KG1 (cell line): ENCODE measurements at places on chromosomes 1 and 21.
A peak's percentile ranks its signal among the peaks of the same experiment; 100 is the strongest.

DNA sequence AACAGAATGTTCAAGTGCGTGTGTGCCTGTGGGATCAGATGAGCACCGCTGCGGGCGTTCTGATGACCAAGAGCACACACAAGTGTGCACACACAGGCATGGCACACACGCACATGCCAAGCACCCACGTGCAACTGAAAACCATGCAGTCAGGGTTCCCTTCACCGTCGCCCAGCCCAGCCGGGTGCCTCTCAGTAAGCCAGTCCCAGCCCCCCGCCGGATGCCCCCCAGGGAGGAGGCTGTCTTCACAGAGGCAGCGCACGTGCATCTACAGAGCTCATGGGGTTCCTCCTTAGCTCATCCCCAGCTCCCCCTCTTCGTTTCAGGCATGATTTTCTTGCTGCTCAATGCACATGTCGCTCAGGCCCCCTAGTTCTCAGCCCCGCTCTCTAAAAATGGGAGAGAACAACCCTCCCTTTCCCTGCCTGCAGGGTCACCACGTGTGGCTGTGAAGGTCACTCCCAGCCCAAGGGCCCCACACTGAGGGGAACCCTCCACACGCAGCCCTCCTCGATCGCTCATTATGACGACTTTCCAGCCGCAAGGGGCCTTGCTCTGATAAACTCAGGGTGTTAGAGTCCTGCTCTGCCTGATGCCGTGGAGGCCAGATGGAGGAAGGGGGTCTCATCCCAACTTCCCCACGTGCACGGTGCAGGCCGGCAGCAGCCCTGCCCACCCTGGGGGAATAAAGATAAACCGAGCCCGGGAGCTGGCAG is 30.4 kb upstream of the ARHGEF16 start:
- DNase-seq: no peak

GRCh38 chr21:24224422-24224821 is 1382.9 kb downstream of the MRPL39 start:
- no peak for DNase-seq

GRCh38 chr1:221002601-221003000 is 123.4 kb downstream of the HLX start:
- no peak for DNase-seq

GRCh38 chr1:197252973-197253372 is 15.1 kb upstream of the CRB1 start:
- DNase-seq: no peak

GRCh38 chr1:206631085-206631509 is 4.2 kb upstream of the DYRK3 start:
- peak; percentile 33 for DNase-seq

DNA sequence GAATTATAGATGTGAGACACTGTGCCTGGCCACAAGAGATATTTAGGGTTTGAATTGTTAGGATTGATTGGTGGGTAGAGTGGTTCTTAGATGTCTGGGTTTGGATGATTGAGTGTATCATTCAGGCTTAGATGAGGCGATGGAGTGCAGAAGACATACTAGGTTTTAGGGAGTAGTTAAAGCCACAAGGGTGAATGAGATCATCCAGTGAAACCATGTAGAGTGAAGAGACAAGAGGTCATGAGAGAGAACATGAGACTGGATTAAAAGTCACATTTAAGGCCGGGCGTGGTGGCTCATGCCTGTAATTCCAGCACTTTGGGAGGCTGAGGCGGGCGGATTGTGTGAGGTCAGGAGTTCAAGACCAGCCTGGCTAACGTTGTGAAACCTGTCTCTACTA is 37.2 kb downstream of the ZFYVE9 start:
- DNase-seq: no peak

DNA sequence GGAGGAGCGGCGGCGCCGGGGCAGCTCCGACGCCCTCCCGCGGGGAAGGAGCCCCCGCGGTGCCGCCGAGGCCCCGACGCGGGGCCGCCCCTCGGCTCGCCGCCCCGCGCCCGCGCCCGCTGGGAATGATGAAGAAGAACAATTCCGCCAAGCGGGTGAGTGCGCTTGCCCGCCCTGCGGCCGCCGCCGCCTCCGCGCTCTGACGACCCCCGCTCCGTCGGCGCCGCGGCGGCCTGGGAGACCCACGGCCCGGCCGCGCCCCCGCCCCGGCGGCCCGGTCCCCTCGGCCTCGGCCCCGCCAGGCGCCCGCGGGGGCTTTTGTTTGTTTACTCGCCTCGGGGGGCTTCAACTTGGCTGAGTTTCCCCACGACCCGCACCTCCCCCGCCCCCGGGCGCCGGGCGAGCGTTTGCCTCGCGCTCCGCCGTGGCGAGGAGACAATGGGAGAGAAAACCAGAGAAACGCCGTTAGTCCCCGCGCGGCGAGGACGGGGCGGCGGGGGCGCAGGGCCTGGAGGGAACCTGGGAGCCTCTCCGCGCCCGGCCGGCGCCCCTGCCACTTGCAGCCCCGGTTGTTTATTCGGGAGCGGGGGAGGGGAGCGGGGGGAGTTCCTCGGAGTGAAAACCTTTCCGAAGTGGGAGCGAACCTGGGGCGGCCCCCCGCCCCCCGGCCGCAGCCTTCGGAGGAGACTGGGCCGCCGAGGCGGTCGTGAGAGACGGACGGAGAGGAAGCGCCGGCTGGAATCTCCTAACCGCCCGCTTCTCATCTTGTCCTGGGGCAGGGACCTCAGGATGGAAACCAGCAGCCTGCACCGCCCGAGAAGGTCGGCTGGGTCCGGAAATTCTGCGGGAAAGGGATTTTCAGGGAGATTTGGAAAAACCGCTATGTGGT is 661 bp downstream of the PLEKHO1 start:
- DNase-seq: no peak

GRCh38 chr21:28938726-28939125 is 54.0 kb downstream of the LTN1 start:
- no peak for DNase-seq

- DNase-seq: no peak
Observed at GRCh38 chr21:42964546-42965210, 9.7 kb upstream of the PKNOX1 start.

DNA sequence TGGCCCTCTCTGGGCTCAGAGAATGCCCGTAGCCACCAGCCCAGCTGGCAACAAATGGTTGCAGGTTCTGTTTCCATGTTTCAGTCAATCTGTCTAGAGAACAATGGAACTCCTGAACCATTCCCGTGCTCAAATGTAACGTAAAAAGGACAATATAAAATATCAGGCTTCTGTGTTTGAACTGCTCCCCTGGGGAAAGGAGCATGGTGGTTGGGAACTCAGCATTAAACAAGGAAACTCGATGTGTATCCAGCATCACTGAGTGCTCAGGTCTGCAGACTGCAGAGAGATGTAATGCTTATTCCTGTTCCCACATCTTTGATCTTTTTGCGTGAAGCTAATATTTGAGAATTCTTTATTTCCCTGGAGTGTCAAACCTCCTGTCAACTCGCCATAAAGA is 326.5 kb downstream of the KIF26B start:
- DNase-seq: no peak

DNA sequence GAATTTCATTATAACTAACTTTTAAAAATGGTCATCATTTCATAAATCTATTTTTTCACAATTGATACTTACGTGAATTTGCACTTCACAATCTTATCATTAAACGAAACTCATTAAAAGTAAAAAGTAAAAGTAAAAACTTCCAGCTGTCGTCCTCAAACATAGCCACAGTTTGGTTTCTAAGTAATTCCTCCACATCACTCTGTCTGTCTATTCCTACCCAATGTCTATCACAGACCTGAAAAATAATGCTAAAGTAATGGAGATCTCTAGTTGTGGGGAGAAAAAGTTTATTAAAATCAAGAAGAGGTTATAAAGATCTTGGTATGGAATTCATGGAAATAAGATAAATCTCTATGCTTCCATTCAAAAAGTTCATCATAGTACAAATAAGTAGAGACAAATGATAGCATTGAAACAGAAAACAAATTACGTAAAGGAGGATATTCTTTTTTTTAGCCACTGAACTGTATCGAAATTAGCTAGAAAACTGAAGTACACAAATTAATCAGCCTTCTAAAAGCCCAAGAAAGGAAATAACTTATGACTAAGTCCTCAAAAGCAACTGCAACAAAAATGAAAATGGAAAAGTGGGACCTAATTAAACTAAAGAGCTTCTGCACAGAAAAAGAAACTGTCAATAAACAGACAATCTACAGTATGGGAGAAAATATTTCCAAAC is 148.6 kb downstream of the TIAM1 start:
- DNase-seq: no peak

GRCh38 chr1:42784946-42785693 is at the start of gene TMEM269:
Gene TMEM269 (plus strand): TSS chr1:42784991. CDS start chr1:42789894, 4,903 bp downstream.
- DNase-seq: no peak

DNA sequence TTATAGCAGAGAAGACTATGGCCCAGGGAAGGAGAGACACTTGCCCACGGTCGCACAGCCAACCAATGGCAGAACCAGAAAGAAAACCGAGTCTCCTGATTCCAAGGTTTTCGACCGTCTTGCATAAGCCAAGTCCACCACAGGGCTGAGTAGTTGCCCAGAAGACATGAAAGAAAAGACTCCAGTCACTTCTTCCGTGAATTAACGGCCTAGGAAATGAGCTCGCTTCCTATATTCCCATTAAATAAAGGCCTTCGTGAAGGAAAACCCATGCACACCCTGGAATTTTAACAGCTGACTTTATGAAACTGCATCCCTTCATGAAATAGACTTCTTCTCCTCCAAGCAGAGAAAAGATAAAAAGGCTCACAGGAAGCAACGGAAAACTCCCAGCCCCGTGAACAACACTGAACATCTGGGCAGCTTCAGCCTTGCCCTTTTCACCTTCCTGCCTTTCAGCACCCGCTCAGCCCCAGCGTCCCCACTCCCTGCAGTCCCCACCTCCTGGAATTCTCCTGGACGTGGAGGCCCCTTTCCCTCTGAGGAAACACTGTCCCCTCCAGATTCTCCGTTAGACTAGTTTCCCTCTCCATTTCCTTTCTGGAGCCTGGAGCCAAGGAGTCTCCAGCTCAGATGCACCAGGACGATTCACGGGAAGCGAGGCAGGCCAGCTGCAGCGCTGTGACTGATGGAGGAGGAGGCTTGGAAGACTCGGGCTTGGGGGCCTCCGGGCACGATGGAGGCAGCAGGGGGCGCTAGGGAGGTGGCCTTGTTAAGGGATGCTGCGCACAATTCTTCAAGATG is 2.7 kb upstream of the MYOC start:
- DNase-seq: peak; percentile 47

GRCh38 chr1:155205969-155206593 is 1.6 kb downstream of the THBS3 start:
- DNase-seq: no peak

- DNase-seq: no peak
Observed at GRCh38 chr1:65625528-65625927, 167.2 kb upstream of the PDE4B start.

DNA sequence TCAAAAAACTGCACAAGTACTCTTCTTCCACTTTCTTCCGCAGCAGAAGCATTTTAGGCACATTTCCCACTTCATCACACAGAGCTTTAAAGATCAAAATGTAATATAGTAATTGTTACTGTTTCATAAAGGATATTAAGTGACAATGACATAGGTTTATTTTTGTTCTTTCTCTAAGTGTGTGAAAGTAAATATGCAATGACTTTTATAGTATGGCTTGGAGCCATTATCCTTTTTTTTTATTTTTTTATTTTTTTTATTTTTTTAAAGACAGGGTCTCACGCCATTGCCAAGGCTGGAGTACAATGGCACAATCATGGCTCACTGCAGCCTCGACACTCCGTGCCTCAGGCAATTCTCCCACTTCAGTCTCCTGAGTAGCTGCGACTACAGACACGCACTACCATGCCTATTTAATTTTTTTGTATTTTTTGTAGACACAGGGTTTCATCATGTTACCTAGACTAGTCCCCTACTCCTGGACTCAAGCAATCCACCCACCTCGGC is 7.0 kb downstream of the TRIM33 start:
- DNase-seq: no peak

GRCh38 chr1:101196668-101197067 is 40.2 kb upstream of the S1PR1 start:
- DNase-seq: no peak

DNA sequence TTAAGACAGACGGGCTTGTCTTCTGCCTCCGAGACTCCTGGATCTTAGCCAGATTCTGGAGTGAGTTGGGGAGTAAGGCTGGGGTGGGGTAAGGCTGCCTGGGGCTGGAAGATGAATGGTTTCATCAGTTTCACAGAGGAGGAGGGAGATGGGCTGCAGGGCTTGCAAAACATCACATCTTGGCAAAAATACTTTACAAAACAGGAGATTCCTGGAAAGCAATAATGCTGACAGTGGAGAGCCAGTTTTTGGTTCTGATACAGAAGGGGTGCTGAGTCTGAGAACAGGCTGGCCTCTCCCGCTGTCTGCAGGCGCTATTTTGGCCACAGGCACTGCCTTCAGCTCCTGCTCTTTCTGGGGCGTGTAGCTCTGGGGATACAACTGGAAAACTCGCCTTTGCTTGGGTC is 83.4 kb upstream of the KCNE2 start:
- DNase-seq: no peak

DNA sequence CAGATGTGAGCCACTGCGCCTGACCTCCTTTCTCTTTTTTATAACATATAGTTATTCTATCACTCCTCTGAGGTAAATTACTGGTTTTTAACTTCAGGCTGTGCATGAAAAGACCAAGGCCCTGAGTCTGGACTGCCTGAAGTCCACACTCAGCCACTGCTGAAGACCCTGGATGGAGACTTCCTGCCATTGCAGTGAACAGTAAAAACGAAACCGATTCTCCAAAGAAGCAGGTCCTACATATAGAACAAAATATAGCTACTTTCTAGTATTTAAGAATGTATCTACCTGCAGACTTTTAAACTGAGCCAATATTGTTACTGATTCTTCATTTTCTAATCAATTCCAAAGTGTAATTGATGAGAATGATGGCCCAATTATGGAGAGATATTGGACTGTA is 232.8 kb downstream of the CHRM3 start:
- no peak for DNase-seq

- DNase-seq: no peak
Observed at GRCh38 chr1:232873412-232873811, 68.2 kb downstream of the MAP10 start.

GRCh38 chr1:16628361-16629111 is 15.2 kb upstream of the NBPF1 start:
- no peak for DNase-seq

GRCh38 chr1:59990470-59990869 is 63.9 kb upstream of the CYP2J2 start:
- DNase-seq: no peak

- no peak for DNase-seq
Observed at GRCh38 chr1:68308034-68308433, 75.7 kb upstream of the WLS start.

GRCh38 chr1:222042120-222042519 is 300.2 kb upstream of the DUSP10 start:
- no peak for DNase-seq

- no peak for DNase-seq
Observed at GRCh38 chr1:55640708-55641473, 425.7 kb upstream of the USP24 start.
